Cerebellar nuclear complex (tissue), 1 donor: ENCODE measurements at places on chromosomes 1 and 21.

GRCh38 chr1:30675761-30676160 is 47.6 kb downstream of the MATN1 start:
- no peak for DNase-seq

DNA sequence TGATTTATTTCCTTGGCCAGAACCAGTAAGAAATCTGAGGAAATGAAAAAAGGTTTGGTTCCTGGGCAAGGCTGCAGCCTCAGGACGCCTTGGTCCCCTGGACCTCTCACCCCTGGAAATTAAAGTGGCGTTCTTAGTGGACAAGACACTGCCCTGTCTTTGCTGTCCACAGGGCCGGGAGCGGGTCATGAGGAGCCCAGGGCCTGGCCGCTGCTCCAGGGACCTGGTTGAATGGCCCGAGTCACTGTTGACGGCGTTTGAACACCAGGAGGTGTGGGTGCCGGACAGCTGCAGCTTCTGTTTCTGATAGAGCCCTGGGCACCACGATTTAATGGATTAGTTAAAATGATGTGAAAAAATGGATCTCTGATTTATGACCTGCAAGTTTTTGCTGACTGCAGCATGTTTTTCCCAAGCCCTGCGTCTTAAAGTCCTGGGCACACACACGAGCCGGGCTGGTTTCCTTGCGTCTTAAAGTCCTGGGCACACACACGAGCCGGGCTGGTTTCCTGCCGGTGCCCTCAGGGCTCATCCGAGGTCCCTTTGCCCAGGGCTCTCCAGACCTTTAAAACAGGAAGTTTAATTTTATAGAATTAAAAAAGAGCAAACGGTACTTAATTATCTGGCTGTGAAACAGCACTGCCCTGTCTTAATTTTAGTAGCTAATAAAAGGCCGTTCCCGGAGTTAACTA is 74.1 kb upstream of the ACTRT2 start:
- no peak for DNase-seq

DNA sequence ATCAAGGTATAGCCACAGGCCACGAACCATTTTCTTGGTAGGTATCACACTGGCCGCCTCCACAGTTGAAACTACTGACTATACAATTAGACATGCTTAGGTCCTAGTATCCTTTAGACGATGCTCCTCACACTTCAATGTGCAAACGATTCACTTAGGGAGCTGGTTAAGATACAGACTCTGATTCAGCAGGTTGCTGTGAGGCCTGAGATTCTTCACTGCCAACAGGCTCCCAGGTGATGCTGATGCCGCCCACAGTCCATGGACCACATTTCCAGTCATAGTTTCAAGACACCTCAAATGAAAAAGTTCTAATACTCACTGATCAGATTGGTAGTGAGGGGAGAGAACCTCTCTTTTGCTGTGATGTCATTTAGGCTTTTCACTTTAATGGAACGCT is 6.8 kb downstream of the ATP5PO start:
- DNase-seq: no peak

- DNase-seq: no peak
Observed at GRCh38 chr1:12592496-12592895, 25.5 kb downstream of the DHRS3 start.

DNA sequence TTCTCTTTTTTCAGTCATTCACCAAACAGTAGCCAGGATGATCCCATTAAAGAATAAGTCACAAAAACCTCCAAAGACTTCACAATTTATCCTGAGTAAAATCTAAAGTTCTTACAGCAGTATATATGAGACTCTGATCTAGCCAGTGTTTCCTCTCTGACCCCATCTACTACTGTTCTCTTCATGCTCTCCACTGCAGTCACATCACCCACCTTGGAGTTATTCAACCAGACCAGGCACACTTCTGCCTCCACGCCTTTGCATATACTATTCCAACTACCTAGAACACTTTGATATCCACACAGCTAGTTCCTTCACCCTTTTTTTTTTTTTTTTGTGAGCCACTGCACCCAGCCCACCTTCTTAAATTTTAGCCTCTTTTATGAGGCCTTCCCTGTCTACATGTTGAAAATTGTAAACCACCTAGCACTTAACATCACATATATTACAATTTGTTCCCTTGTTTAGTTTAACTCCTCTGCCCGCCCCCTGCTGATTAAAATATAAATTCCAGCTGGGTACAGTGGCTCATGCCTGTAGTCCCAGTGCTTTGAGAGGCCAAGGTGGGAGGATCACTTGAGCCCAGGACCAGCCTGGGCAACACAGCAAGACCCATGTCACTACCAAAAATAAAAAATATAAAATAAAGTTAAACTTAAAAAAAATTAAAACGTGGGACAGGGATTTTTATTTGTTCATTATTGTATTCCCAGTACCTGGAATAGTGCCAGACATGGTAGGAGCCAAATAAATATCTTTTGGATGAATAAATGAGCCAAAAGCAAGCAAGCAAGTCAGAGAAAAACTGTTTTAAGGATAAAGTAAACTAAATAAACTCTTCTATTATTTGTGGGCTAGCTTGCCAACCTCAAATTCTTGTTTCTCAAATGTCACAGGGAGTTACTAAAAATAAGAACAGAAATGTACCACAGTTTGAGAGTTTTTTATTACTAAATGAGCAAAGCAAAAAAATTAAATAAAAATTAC is 35.2 kb upstream of the MUTYH start:
- no peak for DNase-seq
